ENCODE measurements at places on chromosomes 5 and 9.

- no peak for DNase-seq
Measured at GRCh38 chr5:79771387-79771786, 81.8 kb downstream of the CMYA5 start.

- DNase-seq, result no peak
Measured at GRCh38 chr9:84146893-84147710, 166.5 kb downstream of the RMI1 start.

- no peak for DNase-seq
Measured at GRCh38 chr5:1252681-1253080, 27.5 kb downstream of the SLC6A18 start.

DNA sequence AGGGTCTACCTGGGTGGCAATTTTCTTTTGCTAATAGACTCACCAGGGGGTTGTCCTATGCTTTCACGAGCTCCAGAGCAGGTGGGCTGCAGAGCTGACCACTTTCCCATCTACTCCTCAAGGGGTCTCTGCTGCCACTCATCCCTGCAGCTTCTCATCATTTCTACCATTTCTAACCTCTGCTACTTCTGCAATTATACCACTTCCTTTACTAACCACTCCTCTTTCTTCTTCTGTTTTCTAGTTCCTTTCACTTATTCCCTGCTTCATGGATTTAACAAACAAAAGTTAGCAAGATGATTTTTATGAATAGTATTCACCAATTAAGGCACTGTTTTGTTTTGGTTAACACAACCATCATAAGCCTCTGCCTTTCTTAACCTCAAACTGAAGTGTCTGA lies 34.5 kb upstream of the NIPBL start:
- no peak for DNase-seq

DNA sequence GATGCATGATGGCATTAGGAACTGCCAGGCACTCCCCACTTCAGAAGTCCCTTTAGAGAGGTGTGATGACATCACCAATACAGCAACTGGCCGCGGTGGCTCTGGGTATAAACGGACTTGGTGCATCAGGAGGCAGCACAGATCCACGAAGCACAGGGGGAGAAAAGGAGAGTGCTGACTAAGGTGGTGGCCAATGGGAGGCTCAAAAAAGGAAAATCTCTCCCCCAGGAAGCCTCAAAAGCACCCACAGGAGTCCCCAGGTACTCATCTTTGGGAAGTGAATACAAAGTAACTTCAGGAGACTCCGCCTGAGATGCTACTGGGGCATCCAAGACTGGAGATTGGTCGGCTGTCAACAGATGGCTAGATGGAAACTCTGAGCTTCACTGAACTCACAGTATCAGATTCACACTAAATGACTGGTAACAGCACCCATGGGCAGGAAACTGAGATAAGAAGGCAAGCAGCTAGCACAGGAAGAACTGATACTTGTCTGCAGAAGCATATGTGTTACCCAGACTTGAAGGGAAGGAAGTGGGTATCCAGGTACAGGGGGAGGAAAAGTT lies 7.6 kb downstream of the TTC39B start:
- no peak for DNase-seq

- DNase-seq, result no peak
Measured at GRCh38 chr5:123012321-123012720, 24.2 kb downstream of the PPIC start.

GRCh38 chr5:7815892-7816534 lies 34.9 kb downstream of the CFAP90 start:
- DNase-seq, result peak; percentile 17
